ENCODE measurements at places on chromosomes 6 and 20. TPM values are rescaled to one million over a fixed set of nuclear protein-coding genes. Genes with fewer than 3 reads are reported as not detected.
A peak's percentile ranks its signal among the peaks of the same experiment; 100 is the strongest.

The EHMT2 gene
- 60.4 TPM for total RNA-seq

The CST2 gene
- total RNA-seq = not detected

The RAET1L gene
- not detected for total RNA-seq

The OLIG3 gene
- not detected for total RNA-seq

The TMC2 gene
- total RNA-seq = not detected

The RAB23 gene
- total RNA-seq = 25.5 TPM

The RFX6 gene
- total RNA-seq = not detected

The DLK2 gene
- total RNA-seq = 19.1 TPM

The TMEM217 gene
- total RNA-seq = 4.0 TPM

The UCKL1 gene
- total RNA-seq = 47.4 TPM

The PRL gene
- not detected for total RNA-seq

The ZNF334 gene
- total RNA-seq = 0.28 TPM

DNA sequence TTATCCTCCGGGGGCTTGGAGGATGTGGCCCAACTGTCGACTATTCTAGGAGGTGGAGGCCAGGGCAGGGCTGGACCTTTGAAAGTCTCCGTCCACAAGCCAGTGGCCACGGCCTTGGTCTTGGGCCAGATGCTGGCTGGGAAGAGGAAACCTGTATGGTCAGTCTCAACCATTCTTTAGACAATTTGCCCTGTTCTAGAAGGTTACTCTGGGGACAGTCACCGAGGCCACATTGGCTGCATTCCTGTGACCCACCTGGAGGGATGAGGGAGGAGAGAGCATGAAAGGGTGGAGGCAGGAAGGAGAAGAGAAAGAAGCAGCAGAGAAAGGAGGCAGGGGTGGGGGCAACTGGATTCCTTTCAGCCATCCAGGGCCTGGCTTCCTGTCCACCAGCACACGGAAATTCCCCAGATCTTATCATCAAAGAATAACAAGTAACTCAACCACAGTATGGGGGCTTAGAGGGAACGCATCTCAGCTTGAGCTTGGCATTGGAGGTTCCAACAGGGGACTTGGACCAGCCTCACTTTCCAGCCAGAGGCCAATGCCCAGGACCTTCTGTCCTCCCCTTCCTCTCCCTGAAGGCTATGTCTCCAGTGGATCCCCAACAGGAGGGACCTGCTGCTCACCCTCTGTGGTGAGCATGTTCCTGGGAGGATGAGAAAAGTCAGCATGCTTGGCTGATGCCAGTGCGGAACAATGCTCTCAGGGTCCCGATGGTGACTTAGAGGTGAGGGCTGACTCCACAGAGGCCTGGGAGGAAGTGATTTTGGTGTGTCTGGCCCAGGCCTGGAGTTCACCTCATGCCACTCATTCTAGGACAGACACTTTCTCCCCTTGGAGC is 30.4 kb downstream of the TGM2 start:
- no peaks in the 10 kb centered on the region for H3K36me3 ChIP-seq
- H3K27ac ChIP-seq = peak overlapping the region; percentile 83
- peaks cover 35% of the 10 kb centered on the region for H3K4me1 ChIP-seq
- H3K4me3 ChIP-seq = no peak overlapping the region
- H3K27me3 ChIP-seq = no peaks in the 10 kb centered on the region
- DNase-seq = no peak

DNA sequence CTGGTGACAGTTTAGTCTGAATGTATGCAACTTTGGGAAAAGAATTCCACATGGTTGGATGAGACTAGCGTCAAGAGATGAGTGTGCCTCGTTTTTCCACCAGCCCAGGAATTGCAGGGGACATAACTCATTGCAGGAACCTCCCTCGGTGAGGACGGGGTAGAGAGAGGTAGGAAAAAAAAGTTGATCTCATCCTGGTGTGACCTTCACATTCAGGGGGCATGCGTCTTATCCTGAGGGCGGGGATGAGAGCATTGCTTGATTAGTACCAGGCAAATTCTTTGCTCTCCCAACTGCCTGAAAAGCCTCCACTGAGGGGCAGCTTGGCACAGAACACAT is 11.8 kb downstream of the TLDC2 start:
- no peak overlapping the region for H3K27ac ChIP-seq
- no peaks in the 10 kb centered on the region for H3K27me3 ChIP-seq
- no peak overlapping the region for H3K4me3 ChIP-seq
- H3K36me3 ChIP-seq = no peaks in the 10 kb centered on the region
- H3K4me1 ChIP-seq = no peaks in the 10 kb centered on the region

GRCh38 chr6:129525055-129525454 is 184.9 kb downstream of the ARHGAP18 start:
- no peaks in the 10 kb centered on the region for H3K36me3 ChIP-seq
- H3K4me1 ChIP-seq = no peaks in the 10 kb centered on the region
- H3K4me3 ChIP-seq = no peak overlapping the region
- no peak overlapping the region for H3K27ac ChIP-seq
- DNase-seq = no peak
- no peaks in the 10 kb centered on the region for H3K27me3 ChIP-seq

DNA sequence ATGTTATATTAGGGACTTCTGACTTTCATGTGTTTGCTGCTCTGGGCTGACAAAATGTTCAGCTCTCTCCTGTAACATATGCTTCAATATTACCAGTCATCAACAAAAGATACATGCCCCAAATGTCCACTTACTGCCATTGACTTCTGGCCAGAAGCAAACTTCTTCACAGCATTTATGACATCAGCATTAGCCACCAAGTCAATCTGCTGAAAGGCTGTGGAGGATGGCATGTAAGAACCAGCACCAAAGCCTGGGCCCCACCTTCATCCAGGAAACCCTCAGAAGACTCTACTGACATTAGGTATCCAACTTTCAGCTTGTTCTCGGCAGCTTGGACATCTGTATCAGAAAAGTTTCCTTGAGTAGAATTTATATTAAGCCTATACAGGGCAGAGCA is 595.5 kb downstream of the COL12A1 start:
- H3K36me3 ChIP-seq = no peaks in the 10 kb centered on the region
- no peaks in the 10 kb centered on the region for H3K4me1 ChIP-seq

DNA sequence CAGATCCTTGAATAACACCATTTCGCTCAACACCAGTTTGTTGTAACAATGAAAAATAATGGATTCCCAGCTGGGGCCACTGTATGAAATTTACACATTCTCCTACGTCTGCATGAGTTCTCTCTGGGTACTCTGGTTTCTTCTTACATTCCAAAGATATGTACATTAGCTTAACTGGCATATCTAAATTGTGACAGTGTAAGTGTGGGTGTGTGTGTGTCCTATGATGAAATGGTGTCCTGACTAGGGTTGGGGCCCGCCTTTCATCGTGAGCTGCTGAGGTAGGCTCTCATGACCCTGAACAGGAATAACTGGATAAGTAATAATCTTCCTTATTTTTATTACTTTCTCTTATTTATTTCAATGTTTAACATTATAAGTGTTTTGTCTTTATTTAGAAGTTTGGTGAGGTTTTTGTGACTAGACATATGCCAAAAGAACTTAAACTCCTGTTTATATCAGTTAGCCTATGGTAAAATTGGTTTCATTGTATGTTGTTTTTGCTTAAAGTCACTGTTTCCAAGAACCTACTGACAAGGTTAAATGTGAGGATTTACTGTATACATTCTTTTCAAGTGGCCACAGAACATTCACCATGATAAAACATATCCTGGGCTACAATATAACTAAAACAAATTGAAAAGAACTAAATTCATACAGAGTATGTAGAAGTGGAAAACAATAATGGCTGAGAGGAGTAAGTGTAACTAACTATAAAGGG is 42.4 kb downstream of the RBL1 start:
- H3K27me3 ChIP-seq = no peaks in the 10 kb centered on the region
- H3K36me3 ChIP-seq = 0 out of 2 replicates have a peak, but pooled peaks cover 4% of the 10 kb centered on the region
- no peak overlapping the region for H3K4me3 ChIP-seq

- H3K4me1 ChIP-seq = no peaks in the 10 kb centered on the region
- DNase-seq = no peak
- no peak overlapping the region for H3K4me3 ChIP-seq
- H3K27ac ChIP-seq = no peak overlapping the region
Measured at GRCh38 chr6:18330548-18331081, 56.5 kb upstream of the RNF144B start.

GRCh38 chr20:53592992-53593465 is 610 bp downstream of the ZNF217 start:
- DNase-seq = no peak
- peak overlapping the region; percentile 77 for H3K4me3 ChIP-seq
- no peaks in the 10 kb centered on the region for H3K36me3 ChIP-seq

DNA sequence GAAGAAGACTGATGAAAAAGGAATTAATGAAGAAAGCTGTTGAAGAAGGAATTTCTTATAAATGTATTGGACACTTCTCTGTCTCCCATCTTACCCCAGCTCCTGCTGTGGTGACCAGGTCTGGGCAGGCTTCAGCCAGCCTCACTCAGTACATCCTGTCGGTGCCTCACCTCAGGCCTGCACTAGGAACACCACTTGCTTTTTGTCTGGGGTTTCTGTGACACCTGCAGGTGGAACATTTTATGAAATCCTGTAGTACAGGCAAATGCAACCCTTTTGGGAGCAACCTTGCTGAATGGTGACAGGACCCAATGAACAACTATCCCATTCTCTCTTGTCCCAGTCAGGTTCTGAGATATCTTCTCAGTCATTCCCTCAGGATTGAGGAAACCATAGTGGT is 129.7 kb downstream of the PRDM13 start:
- no peak for DNase-seq
- H3K36me3 ChIP-seq = no peaks in the 10 kb centered on the region
- no peak overlapping the region for H3K27ac ChIP-seq
- no peaks in the 10 kb centered on the region for H3K4me1 ChIP-seq
- peaks cover 11% of the 10 kb centered on the region for H3K27me3 ChIP-seq

GRCh38 chr20:24235296-24236175 is 233.9 kb upstream of the SYNDIG1 start:
- no peaks in the 10 kb centered on the region for H3K36me3 ChIP-seq
- H3K4me3 ChIP-seq = no peak overlapping the region
- H3K27me3 ChIP-seq = no peaks in the 10 kb centered on the region
- no peaks in the 10 kb centered on the region for H3K4me1 ChIP-seq
- no peak overlapping the region for H3K27ac ChIP-seq

DNA sequence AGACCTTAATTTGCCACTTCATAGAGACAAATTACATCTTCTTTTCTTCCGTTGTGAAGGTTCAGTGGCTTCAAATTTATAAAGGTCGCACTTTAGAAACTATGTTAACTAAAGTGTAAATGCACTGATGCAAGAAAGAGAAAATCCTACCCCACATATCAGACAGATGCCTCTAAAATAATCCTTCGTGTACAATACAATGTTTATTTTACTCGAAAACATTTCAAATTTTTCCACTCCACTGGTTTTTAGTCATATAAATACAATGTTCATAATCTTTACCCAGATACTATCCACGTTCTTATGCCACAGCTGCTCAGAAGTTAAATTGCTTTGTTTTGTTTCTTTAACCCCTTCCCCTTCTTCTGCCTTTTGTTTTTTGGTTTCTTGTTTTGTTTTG is 140.3 kb upstream of the LAMP5 start:
- H3K4me3 ChIP-seq = no peak overlapping the region
- no peak for DNase-seq
- no peaks in the 10 kb centered on the region for H3K36me3 ChIP-seq
- no peaks in the 10 kb centered on the region for H3K4me1 ChIP-seq

DNA sequence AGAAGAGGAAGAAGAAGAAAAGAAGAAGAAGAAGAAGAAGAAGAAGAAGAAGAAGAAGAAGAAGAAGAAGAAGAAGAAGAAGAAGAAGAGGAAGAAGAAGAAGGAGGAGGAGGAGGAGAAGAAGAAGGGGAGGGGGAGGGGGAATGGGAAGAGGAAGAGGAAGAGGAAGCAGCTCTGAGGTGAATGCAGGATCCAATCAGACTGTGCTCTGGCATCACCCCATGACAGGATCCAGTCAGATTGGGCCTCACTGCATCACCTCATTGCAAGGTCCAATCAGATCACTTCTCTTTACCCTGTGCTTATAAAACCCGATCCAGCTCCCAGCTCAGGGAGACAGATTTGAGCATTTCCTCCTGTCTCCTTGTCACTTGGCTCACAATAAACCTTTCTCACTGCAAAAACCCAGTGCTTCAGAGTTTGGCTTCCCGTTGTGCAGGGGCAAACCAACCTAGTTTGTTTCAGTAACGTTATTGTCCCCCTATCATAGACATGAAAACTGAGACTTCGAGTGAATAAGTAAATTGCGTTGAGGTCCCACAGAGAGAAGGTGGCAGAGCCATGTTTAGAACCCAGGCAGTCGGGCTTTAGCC is 28.6 kb upstream of the YWHAB start:
- no peaks in the 10 kb centered on the region for H3K36me3 ChIP-seq
- H3K27ac ChIP-seq = no peak overlapping the region
- no peaks in the 10 kb centered on the region for H3K27me3 ChIP-seq
- no peak for DNase-seq
- H3K4me3 ChIP-seq = no peak overlapping the region

- H3K27me3 ChIP-seq = no peaks in the 10 kb centered on the region
- DNase-seq = no peak
- H3K27ac ChIP-seq = no peak overlapping the region
- H3K36me3 ChIP-seq = no peaks in the 10 kb centered on the region
Measured at GRCh38 chr20:49615401-49616153, 47.6 kb upstream of the PTGIS start.

- H3K4me1 ChIP-seq = no peaks in the 10 kb centered on the region
- H3K36me3 ChIP-seq = no peaks in the 10 kb centered on the region
Measured at GRCh38 chr20:44104798-44105517, 82.0 kb downstream of the JPH2 start.

- H3K4me1 ChIP-seq = no peaks in the 10 kb centered on the region
- H3K4me3 ChIP-seq = no peak overlapping the region
- H3K27ac ChIP-seq = no peak overlapping the region
Measured at GRCh38 chr6:106757722-106758467, 128.5 kb downstream of the QRSL1 start.

- peak; percentile 10 for DNase-seq
- peaks cover 36% of the 10 kb centered on the region for H3K4me1 ChIP-seq
- H3K4me3 ChIP-seq = peak overlapping the region; percentile 95
- no peaks in the 10 kb centered on the region for H3K27me3 ChIP-seq
Measured at GRCh38 chr20:17966432-17967310, 1.9 kb downstream of the SNX5 start.

DNA sequence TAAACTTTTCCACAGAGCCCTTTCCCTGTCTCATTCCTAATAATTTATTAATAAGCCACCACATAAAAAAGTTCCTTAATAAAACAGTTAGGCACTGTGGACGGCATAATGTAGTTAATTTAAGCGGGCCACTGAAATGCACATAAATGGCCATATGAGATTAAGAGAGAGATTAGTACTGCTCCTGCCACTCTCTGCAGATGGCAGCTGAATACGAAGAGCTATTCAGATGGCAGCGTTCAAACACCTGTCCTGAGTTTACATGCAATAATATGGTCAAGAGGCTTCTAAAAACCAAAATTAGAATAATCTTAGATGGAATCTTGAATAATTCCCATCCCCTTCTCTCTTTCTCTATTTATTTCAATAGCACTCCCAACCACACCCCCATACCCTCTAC is 461.8 kb downstream of the PKHD1 start:
- no peak for DNase-seq
- H3K27me3 ChIP-seq = no peaks in the 10 kb centered on the region
- no peak overlapping the region for H3K27ac ChIP-seq
- no peaks in the 10 kb centered on the region for H3K36me3 ChIP-seq

GRCh38 chr6:816510-817084 is 123.7 kb upstream of the EXOC2 start:
- no peaks in the 10 kb centered on the region for H3K4me1 ChIP-seq
- no peak overlapping the region for H3K4me3 ChIP-seq
- no peak for DNase-seq
- no peaks in the 10 kb centered on the region for H3K36me3 ChIP-seq
- no peak overlapping the region for H3K27ac ChIP-seq

- peak overlapping the region; percentile 74 for H3K4me3 ChIP-seq
- H3K36me3 ChIP-seq = no peaks in the 10 kb centered on the region
- peaks cover 3% of the 10 kb centered on the region for H3K27me3 ChIP-seq
- peak overlapping the region; percentile 67 for H3K27ac ChIP-seq
Measured at GRCh38 chr6:28606424-28607391, 81.0 kb downstream of the GPX5 start.

Data from Panc1 (cell line).